ENCODE measurements at places on chromosomes 13 and 19.

DNA sequence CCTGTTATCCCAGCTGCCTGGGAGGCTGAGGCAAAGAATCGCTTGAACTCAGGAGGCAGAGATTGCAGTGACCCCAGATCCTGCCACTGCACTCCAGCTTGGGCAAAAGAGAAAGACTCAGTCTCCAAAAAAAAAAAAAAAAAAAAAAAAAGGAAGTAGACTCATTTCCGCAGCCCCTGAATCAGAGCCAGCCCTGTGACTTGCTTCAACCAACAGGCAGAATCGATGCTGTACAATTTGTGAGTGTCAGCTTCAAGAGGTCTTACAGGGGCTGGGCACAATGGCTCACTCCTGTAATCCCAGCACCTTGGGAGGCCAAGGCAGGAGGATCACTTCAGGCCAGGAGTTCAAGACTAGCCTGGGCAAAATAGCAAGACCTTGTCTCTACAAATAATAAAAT lies 12.8 kb downstream of the ANKRD27 start:
- no peak for DNase-seq

DNA sequence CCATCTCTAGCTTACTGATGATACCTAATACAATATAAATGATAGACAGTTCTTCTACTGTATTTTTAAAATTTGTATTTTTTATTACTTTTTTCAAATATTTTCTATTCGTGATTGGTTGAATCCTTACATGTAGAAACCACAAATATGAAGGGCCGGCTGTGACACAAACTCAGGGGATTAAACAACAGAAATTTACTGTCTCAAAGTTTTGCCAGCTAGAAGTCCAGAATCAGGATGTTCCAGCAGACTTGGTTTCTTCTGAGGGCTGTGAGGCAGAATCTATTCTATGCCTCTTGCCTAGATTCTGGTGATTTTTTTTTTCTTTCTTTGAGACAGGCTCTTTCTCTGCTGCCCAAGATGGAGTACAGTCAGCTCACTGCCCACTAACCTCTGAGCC lies 13.8 kb downstream of the FPR1 start:
- no peak for DNase-seq

DNA sequence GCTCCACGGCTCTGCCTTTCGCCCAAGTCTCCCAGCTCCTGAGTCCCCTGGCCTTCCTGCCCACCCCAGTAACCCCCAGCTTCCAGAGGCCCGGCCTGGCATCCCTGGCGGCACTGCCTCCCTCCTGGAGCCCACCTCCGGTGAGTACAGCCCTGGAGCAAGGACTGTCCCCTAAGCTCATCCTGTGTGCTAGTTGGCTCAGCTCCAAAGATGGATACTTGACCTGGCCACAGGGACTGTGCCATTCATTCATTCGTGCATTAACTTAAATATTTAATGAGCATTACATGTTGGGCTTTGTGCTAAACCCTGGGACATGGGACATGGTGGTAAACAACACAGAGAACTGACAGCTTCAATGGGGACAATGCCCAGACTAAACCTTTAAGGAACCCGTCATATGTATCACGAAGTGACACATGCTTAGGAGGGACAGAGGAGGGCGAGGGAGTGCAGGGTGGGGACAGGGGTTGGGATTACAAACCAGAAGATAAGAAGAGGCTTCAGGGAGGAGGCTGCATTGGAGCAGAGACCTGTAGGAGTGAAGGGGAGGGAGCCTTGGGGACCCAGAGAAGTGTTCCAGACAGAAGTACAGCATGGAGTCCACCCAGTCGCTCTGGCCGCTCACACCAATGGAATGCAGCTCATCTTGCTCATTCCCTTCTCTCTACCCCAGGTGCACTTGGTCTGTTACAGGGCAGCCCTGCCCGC lies 6.9 kb upstream of the OVOL3 start:
- DNase-seq, result no peak

DNA sequence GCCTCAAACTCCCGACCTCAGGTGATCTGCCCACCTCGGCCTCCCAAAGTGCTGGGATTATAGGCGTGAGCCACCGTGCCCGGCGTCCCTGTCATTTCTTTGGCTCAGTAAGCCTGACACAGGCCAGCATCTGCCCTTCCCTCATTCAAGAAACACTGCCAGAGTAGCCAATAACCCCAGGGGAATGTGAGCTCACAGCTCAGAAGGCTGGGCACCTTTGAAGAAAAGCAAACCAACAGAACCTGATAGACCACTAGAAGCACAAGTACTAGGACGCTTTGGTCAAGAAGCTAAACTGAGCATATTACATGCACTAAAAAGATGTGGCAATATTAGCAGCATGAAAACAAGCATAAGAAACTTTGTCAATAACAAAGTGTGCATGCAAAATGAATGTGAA lies 14.2 kb downstream of the SIGLEC5 start:
- no peak for DNase-seq

Data from stimulated activated CD4-positive, alpha-beta T cell treated with anti-CD3 and anti-CD28 coated beads, TNF-alpha, amount 100 ng/mL, for 1 hour (primary cell).